ENCODE measurements at places on chromosomes 1 and 21.

- DNase-seq: no peak
Observed at GRCh38 chr1:155648207-155649147, 38.5 kb downstream of the MSTO1 start.

GRCh38 chr1:61757950-61758349 lies 15.7 kb downstream of the PATJ start:
- DNase-seq: no peak

DNA sequence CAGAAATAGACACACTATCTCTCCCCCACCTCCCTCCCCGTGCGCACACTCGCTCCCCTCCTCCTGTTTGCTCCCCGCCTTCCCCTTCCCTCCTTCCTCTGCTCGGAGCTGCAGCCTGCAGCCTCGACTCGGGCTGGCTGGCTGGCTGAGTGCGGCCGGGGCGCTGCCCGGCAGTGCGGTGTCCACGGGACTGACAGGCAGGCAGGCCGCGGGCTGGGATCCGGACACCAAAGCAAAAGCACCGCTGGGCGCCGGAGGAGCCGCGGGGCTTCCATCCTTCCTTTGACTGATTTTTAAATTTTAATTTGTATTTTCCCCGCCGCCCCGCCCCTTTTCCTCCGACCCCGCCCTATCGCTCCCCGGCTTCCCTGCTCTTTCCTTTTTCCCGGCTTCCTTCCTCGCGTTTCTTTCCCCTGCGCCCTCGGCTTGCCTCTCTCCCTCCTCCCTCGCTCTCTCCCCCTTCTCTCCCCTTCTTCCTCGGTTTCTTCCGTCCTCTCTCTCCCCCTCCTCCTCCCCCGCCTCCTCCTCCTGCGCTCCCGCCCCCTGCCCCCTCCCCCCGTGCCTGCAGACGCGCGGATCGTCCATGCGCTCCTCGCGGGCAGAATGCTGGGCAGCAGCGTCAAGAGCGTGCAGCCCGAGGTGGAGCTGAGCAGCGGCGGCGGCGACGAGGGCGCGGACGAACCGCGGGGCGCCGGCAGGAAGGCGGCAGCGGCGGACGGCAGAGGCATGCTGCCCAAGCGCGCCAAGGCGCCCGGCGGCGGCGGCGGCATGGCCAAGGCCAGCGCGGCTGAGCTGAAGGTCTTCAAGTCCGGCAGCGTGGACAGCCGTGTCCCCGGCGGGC lies 109.4 kb downstream of the NAV1 start:
- no peak for DNase-seq

DNA sequence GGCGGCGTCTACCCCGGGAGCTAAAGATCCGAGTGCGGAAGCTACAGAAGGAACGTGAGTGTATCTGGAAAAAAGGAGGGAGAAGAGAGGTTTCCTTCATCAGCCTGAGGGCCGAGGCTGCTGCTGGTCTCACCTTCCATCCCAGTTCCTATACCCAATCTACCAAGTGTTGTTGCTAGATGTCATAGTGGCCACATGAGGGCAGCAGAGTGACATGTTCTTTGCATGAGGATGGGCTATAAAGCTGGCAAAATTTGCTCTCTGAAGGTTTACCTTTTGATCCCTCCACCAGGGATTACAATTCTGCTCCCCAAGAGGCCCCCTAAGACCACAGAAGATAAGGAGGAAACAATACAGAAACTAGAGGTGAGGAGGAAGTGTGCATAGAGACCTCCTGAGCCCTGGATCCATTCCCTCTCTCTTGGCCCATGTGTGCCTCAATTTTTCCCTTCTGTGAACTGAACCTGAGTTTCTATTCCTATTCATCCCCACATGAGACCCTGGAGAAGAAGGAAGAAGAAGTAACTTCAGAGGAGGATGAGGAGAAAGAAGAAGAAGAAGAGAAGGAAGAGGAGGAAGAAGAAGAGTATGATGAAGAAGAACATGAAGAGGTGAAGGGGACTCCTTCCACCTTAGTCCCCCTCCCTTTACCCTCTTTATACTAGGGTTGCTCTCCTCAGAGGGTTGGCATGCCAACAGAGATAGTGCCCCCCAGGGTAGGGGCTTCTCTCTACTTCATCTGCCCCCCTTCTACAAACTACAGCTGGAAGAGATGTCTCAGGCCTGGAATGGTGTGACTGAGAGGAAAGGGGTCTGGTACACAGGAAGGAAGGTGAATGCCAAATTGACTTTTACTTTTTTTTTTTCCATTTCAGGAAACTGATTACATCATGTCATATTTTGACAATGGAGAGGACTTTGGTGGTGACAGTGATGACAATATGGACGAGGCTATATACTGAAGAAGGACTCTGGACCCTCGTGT lies 13.3 kb downstream of the POLR3GL start:
- peak; percentile 63 for DNase-seq

DNA sequence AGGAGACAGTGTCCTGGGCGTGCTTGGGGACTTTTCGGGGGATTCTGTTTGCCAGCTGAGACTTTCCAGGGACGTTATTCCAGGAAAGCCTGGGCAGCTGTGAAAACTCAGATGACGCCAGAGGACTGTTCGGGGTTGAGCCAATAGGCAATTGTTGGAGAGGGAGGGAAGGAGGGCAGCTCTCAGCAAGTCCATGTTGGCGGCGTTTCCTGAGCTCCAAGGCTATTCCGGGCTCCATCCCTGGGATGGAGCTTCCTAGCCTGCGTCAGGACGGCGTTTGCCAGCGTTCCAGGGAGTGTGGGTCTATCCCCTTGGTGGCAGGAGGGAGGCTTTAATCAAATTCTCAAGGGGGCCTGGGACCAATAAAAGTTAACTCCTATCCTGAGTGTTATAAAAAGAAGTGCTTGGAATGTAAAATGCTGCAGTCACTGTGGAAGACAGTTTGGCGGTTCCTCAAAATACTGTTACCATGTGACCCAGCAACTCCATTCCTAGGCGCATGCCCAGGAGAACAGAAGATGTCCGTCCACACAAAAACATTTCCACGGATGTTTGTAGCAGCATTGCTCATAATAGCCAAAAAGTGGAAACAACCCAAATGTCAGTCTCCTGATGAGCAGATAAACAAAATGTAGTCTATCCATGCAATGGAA lies 15.2 kb downstream of the SLC27A3 start:
- DNase-seq: no peak

- DNase-seq: no peak
Observed at GRCh38 chr1:93677729-93678128, 3.9 kb downstream of the BCAR3 start.

GRCh38 chr1:25536124-25536523 lies 7.3 kb upstream of the LDLRAP1 start:
- no peak for DNase-seq

Data from NCI-H187 (cell line).